Fibroblast of pulmonary artery (primary cell): ENCODE measurements at places on chromosomes 6 and 20.

GRCh38 chr20:55079917-55080316 lies 604.5 kb downstream of the DOK5 start:
- no peak for DNase-seq

- DNase-seq, result no peak
Observed at GRCh38 chr20:63576311-63576710, 2.3 kb upstream of the HELZ2 start.

DNA sequence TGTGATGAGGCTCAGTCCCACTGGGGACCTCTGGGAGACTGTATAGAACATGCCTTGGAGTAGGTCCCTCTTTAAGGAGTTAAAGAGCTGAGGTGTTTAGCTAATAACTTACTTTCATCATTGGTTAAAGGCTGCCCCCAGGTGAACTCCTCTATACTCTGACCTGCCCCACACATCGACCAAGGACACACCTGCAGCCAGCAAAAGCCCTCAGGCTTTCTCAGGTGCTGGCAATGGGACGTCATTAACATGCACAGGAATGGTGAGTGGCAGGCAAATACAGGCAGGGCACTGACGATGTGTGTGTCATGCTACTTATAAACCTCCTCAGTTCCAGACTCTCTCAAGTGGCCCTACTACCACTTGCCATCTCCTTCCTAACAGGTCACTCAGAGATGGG lies 366.4 kb downstream of the KIF16B start:
- DNase-seq, result no peak

GRCh38 chr20:50303573-50304500 lies 113.2 kb downstream of the CEBPB start:
- DNase-seq, result peak; percentile 98

GRCh38 chr6:43170417-43170930 lies 595 bp upstream of the SRF start:
- peak; percentile 93 for DNase-seq

GRCh38 chr6:93036835-93037234 lies 382.5 kb downstream of the EPHA7 start:
- peak; percentile 59 for DNase-seq

DNA sequence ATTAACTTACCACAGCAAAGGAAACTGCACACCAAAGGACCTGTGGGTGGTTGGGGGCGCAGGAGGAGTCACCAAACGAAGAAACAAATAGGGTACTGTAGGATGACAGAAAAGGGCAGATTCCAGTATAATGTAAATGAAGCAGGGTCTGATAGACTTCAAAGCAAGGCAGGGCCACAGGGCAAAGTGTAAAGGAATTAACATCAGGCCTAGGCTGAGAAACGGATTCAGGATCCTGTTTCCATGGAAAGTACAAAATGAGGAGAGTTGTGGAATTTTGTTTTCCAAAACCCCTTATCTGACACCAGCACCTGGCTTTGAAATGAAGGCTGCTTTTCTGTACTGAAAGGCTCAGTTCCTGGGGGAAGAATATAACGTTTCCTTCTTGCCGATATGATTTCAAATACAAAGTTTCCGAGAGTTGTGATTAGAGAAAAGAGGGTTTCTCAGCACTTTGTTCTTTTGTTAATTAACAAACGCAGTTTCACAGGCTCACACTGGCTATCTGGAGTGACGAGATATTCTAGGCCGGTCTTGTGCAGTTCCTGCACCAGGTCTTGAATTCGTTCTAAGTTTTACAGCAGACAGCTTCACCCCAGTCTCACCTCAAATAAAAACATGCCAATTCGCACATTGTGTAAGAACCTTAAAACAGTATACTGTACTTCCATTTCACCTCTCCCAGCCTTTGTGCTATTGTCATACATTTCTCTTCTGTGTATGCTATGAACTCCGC lies 5.8 kb downstream of the DEFB123 start:
- no peak for DNase-seq

DNA sequence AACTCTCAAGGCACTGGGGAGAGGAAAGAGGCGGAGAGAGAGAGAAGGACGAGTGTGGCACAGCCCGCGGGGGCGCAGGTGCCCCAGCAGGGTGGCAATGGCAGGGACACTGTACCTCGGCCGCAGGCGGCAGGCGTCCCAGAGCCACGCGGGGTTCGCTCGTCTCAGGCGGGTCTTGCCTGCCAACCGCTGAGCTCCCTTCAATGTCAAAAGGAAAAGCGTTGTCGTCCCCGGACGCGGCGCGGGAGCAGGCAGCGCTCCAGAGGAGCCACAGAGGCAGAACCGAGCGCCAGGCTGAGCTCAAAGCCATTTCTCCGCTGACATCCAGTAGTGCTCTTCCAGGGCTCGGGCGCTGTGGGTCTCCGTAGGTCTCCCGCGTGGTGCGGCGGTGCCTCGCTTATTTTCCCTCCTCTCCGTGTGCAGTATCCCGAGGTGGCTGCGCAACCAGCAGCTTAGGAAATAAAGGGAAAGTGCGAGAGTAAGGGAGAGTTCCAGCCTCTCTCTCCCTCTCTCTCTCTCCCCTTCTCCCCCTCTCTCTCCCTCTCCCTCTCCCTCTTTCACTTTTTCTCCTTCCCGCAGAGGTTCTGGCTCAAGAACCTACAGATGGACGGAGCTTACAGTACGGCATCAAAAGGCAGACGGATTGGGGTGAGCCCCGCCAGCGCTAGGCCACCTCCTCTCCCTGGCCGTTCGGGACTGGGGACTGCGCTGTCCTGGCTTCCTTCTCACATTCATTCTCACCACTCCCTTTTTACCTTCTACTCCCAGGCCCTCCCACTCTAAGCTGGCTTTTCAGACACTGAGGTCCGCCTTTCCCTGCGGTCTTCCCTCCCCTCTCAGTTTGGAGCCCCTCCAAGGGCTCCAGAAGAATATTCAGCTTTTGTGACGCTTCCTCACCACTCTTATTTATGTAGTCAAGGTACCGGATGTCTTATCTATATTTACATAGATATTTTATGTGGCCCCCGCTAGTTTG lies at the start of gene LAMA4:
TSS of gene LAMA4 (minus strand) at position 727 of the 976 bp plus-strand sequence. CDS start at position 310, 417 bp downstream.
- peak; percentile 88 for DNase-seq

- no peak for DNase-seq
Observed at GRCh38 chr6:167828325-167828956, 1.7 kb downstream of the AFDN start.

- no peak for DNase-seq
Observed at GRCh38 chr6:160256445-160256844, 2.2 kb downstream of the SLC22A2 start.

DNA sequence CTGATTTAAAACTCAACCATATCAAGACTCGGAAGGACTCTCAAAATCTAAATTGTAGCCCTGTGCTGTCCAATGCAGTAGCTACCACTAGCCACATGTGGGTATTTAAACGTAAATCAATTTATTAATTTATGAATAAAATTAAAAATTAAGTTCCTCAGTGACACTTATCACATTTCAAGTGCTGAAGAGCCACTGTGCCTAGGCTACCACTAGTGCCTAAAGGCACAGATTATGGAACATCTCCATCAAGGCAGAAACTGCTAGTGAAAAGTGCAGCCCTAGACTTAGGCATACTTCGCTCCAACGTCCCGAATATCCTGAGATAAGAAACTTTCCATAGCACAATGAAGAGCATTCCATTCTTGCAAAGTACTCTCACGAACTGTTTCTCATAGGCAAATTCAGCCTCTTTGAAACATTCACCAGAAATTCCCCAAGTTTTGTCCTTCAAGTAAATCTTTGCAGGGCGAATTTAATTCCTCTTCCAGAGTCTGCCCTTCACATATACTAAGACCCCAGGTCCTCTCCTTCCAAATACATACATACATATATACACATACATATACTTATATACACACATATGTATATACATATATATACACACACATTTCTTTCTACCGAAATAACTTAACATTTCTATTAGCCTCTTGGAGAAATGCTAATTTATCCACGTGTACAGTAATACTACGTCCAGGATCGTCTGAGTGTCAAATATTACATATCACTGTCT lies 1.3 kb downstream of the SUPT3H start:
- DNase-seq, result peak; percentile 77

- DNase-seq, result no peak
Observed at GRCh38 chr6:10849901-10850300, 11.6 kb upstream of the MAK start.

DNA sequence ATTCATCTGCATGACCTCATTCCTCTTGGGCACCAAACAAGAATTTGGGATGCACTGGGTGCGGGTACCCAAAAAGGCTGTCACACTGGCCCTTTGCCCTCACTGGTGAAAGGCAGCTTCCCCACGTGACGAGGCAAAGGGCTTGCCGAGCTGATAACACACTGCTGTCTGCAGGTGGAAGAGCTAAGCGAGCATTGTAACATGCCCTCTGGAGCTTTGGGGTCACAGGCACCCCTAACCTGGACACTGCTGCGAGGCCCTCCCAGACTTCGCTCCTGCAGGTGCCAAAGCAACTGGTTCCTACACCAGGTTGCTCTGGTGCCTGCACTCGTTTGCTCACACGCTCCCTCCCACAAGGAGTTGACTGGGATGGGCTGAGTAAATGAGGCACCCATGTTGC lies 1595.7 kb downstream of the HACE1 start:
- DNase-seq, result no peak

DNA sequence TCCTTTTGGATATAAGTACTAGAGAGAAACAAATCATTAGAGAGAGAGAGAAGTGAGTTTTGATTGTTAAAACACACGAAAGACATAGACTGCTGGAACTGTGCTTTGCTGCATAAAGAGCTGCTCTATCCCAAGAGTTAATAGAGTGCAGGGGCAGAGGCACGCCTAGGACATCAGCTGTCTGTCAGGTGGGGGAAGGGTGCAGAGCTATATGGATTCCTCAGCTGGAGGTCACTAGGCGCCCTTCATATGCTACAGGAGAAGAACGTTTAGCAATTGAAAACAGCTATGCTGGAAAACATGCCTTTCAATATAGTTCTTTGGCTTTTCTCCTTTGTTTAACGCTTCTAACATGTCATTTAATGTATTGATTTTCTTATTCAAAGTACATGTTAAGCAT lies 169.0 kb upstream of the MCHR2 start:
- no peak for DNase-seq

DNA sequence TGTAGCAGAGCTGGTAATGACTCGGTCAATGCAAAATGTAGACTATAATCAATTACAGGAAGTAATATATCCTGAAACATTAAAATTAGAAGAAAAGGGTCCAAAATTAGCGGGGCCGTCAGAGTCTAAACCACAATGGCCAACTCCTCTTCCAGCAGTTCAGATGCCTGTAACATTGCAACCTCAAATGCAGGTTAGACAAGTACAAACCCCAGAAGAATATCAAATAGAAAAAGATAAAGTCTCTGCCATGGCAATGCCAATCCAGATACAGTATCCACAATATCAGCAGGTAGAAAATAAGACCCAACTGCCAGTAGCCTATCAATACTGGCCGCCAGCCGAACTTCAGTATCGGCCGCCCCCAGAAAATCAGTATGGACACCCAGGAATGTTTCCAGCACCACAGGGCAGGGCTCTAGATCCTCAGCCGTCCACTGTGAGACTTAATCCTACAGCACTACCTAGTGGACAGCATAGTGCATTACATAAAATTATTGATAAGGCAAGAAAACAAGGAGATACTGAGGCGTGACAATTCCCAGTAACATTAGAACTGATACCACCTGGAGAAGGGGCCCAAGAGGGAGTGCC lies 158.4 kb downstream of the GPX5 start:
- peak; percentile 68 for DNase-seq

DNA sequence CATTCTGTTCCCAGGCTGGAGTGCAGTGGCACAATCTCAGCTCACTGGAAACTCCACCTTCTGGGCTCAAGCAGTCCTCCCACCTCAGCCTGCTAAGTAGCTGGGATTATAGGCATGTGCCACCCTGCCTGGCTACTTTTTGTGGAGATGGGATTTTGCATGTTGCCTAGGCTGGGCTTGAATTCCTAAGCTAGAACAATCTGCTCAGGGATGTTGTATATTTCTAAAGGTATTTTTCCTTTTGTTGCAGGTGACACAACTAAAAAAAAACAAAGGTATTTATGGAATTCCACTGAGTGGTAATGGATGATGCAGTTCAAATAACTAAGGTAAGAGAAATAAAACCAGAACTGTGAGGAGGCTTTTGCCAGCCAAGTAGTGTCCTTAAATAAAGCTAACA lies 49.7 kb downstream of the PTPRA start:
- no peak for DNase-seq

- no peak for DNase-seq
Observed at GRCh38 chr6:116595247-116595646, 21.0 kb upstream of the RSPH4A start.

DNA sequence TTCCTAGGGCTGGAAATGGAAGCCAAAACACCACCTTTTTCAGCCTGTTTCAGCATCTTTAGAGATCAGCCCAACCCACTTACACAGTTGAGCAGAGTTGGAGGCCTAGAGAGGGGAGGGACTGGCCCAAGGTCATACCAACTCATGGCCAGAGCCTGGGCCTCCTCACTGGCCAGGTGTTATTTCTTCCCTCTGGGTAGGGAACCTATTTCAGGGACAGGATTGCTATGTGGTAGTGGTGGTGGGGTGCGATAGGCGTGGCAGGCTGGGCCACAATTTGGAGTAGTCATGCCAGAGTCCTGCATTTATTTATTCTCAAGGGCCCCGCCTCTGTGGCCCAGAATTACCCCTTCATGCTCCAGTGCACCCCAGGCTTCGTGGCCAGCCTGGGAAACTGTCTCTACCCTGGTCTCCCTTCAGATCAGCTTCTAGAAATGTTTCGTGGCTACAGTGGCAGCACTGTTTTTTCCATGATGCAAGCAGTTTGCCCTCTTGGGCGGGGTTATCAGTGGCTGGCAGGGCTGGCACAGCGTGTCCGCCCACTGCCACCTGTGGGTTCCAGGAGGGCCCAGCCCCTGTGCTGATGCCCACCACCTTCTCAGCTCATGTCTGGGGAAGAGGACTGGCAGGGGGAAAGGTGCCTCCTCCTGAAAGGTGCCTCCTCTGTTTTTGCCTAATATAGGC lies 6.2 kb downstream of the VEGFA start:
- no peak for DNase-seq

DNA sequence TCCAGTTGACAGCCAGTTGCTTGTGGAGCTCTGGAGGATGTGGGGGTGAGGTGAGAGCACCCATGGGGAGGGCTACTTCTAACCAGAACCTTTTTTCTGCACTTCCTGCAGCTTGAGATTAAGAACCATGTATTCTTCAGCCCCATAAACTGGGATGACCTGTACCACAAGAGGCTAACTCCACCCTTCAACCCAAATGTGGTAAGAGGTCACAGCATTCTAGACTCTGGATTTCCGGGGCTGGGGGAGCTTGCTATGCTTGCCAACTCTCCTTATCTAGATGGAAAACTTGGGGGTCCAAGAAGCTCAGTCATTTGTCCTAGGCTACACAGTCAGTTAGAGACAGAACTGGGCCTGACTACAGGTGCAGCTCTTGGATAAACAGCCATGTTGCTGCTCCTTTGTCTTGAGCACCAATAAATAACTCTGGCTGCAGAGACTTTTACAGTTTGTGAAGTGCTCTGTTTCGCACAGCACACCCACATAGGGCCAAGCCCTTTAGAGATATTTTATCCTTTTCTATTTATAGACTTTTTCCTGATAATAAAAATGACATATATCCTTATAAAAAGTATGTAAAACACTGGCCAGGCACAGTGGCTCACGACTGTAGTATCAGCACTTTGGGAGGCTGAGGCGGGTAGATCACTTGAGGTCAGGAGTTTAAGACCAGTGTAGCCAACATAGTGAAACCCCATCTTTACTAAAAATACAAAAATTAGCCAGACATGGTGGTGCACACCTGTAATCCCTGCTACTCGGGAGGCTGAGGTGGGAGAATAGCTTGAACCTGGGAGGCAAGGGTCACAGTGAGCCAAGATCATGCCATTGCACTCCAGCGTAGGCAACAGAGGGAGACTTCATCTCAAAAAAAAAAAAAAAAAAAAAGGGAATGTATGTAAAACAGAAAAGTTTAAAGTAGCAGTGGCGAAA lies 10.6 kb upstream of the IFT52 start:
- DNase-seq, result peak; percentile 3
